Tongue (tissue), 3 donors: ENCODE measurements at places on chromosomes 3 and 15. TPM values are rescaled to one million over a fixed set of nuclear protein-coding genes. Genes with fewer than 3 reads are reported as not detected.

Gene SORD
- 11.5 TPM for total RNA-seq

Gene ANKUB1
- total RNA-seq = not detected

Gene PBRM1
- total RNA-seq = 94.3 TPM

Gene ILDR1
- total RNA-seq = 1.7 TPM

Gene ACOX2
- 12.6 TPM for total RNA-seq

Gene CHRD
- 33.5 TPM for total RNA-seq
